ENCODE measurements at places on chromosomes 1 and 21.

DNA sequence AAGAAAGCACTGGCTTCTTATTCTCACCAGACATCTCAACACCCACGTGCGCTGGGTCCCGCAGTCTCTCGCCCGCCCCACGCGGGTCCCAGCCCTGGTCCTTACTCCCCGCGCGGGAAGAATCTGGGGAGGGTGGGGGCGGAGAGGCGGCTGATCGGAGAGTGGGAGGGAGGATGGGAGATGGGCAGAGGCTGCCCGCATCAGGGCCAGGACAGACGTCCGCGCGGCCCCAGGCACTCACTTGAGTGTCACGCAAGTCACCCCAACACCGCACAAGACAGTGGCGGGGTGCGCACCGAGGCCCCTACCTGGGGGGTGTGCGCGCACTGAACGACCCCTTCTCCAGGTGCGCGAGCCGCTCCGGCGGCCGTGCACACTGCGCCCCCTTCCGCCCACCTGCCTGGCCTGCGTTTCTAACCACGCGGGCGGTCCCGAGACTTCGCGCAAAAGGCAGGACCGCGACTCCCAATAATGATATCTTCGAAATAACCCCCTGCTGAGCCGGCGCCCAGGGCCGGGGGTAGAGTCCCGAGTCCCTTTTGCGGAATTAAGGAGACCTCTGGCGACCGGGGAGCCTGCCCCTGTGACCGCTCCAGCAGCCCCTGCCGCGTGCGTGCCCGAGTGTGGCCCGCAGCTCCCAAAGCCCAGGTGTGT lies 6.0 kb upstream of the SIM2 start:
- peaks cover 7% of the 10 kb centered on the region for H3K4me1 ChIP-seq
- DNase-seq = no peak
- H3K27ac ChIP-seq = no peak overlapping the region

GRCh38 chr1:117209094-117209493 lies 1.6 kb downstream of the VTCN1 start:
- DNase-seq = no peak
- H3K27ac ChIP-seq = no peak overlapping the region
- H3K27me3 ChIP-seq = no peaks in the 10 kb centered on the region
- H3K36me3 ChIP-seq = no peaks in the 10 kb centered on the region

DNA sequence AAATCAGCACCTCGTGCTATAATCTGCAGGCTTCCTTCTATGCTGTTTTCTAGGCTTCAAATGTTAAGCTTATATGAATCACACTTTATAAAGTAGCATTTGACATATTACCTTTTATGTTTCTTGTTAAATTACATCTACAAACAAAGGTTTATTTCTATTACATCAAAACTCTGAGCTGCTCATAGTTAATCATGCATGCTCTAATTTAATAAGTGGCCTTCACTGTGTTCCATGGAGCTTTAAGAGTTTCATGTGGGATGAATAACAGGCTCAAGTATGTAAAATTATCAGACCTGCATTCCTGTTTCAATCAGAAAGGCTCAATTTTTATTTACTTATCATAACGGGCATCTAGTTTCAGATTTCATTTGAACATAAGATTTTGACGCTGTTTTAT lies 13.0 kb downstream of the SLC19A2 start:
- H3K36me3 ChIP-seq = peaks cover 7% of the 10 kb centered on the region
- no peak overlapping the region for H3K27ac ChIP-seq
- no peaks in the 10 kb centered on the region for H3K27me3 ChIP-seq
- no peaks in the 10 kb centered on the region for H3K4me1 ChIP-seq
- H3K4me3 ChIP-seq = no peak overlapping the region
- no peak for DNase-seq

GRCh38 chr1:198778049-198778448 lies 139.2 kb downstream of the PTPRC start:
- H3K4me3 ChIP-seq = no peak overlapping the region
- H3K27me3 ChIP-seq = no peaks in the 10 kb centered on the region

DNA sequence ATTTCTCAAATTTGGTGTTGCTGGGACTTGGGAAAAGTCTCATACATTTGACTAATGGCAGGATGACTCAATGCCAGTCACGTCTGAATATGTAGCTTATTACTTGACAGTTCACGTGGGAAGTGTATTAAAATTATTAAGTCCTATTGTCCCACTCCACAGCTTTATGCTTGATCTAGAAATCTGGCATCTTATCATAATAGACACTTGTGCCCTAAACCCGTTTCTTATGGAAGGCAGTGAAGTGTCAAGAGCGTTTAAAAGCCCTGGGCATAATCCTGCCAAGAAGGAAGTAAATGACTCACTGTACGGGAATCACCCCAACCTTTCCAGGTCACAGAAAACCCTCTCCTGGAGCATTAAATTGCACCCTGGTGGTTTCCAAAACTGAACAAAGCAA lies 207.4 kb downstream of the APP start:
- no peaks in the 10 kb centered on the region for H3K27me3 ChIP-seq
- H3K4me1 ChIP-seq = peaks cover 5% of the 10 kb centered on the region
- peaks cover 8% of the 10 kb centered on the region for H3K36me3 ChIP-seq
- no peak for DNase-seq
- H3K27ac ChIP-seq = peak overlapping the region; percentile 7
- H3K4me3 ChIP-seq = no peak overlapping the region

- H3K27me3 ChIP-seq = no peaks in the 10 kb centered on the region
- no peak overlapping the region for H3K27ac ChIP-seq
These were observed 40.3 kb downstream of the UBE2U start for GRCh38 chr1:64243757-64244080.

GRCh38 chr1:42145389-42145716 lies 7.9 kb upstream of the GUCA2B start:
- no peak overlapping the region for H3K27ac ChIP-seq
- H3K36me3 ChIP-seq = no peaks in the 10 kb centered on the region
- no peak for DNase-seq
- peaks cover 7% of the 10 kb centered on the region for H3K4me1 ChIP-seq
- no peaks in the 10 kb centered on the region for H3K27me3 ChIP-seq
- no peak overlapping the region for H3K4me3 ChIP-seq

DNA sequence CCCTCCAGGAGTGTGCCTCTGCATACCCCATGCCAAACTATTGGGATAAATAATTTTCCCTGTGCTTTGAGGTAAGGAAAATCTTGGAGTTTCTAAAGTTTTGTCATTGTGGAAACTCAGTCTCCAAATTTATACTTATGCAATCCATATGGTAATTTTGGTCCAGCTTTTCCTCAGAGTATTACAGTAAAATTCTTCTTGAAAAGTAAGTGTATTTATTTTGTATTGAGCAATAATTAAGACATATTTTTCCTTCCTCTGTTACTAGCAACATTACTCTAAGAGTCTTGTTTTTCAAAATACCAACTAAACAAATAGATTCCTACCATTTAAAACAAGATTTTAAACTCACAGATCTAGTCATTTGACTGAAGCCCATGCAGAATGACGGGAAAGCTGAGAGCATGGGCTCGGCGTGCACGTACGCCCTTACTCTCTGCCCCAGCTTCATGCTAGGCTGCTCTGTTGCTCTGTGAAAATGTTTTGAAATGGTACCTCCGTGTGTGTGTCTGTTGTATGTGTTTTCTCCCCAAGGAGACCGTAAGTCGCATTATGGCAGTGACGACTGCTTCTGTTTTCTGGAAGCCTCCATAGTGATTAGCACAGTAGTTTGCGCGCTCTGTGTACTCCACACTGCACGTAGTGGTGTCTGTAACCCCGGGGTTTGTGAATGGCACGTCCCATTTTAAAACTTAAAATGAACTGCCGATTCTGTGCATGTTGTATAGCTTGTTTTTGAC lies 165.3 kb downstream of the SDCCAG8 start:
- H3K27ac ChIP-seq = no peak overlapping the region
- H3K4me3 ChIP-seq = no peak overlapping the region
- DNase-seq = no peak
- H3K4me1 ChIP-seq = no peaks in the 10 kb centered on the region
- H3K27me3 ChIP-seq = no peaks in the 10 kb centered on the region

DNA sequence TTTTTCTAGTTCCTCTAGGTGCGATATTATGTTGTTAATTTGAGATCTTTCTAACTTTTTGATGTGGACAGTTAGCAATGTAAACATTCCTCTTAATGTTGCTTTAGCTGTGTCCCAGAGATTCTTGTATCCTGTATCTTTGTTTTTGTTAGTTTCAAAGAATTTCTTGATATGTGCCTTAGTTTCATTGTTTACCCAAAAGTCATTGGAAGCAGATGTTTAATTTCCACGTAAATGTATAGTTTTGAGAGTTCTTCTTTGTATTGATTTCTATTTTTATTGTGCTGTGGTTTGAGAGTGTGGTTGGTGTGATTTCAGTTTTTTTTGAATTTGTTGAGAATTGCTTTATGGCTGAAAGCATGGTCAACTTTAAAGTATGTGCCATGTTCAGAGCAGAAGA lies 319.4 kb downstream of the PTBP2 start:
- H3K4me3 ChIP-seq = no peak overlapping the region
- H3K4me1 ChIP-seq = no peaks in the 10 kb centered on the region
- H3K27ac ChIP-seq = no peak overlapping the region
- no peak for DNase-seq
- no peaks in the 10 kb centered on the region for H3K27me3 ChIP-seq

GRCh38 chr1:164064501-164064900 lies 494.5 kb upstream of the PBX1 start:
- H3K4me3 ChIP-seq = no peak overlapping the region
- no peak for DNase-seq
- no peaks in the 10 kb centered on the region for H3K4me1 ChIP-seq
- no peaks in the 10 kb centered on the region for H3K36me3 ChIP-seq
- H3K27me3 ChIP-seq = no peaks in the 10 kb centered on the region

DNA sequence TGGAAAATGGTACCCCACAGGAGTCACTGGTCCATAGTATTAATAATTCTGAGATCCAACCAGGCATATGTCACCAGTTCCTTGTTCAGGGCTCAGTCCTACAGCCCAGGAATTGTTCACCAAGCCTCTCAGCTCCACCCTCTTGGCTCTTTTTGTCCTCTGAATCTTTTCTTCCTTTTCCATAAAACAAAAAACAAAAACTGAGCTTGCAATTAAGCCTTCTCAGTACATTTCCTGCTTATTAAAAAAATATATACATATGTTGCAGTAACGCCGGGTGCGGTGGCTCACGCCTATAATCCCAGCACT lies 23.4 kb upstream of the KIF1B start:
- no peaks in the 10 kb centered on the region for H3K4me1 ChIP-seq
- no peak overlapping the region for H3K27ac ChIP-seq
- no peaks in the 10 kb centered on the region for H3K27me3 ChIP-seq
- H3K36me3 ChIP-seq = no peaks in the 10 kb centered on the region
- DNase-seq = no peak
- no peak overlapping the region for H3K4me3 ChIP-seq
